Activated CD4-positive, alpha-beta T cell treated with anti-CD3 and anti-CD28 coated beads, Interleukin-2, amount 50 U/mL, for 24 hours (primary cell): ENCODE measurements at places on chromosomes 5 and 9.

- no peak for DNase-seq
Measured at GRCh38 chr9:73229543-73229942, 77.9 kb downstream of the ANXA1 start.

DNA sequence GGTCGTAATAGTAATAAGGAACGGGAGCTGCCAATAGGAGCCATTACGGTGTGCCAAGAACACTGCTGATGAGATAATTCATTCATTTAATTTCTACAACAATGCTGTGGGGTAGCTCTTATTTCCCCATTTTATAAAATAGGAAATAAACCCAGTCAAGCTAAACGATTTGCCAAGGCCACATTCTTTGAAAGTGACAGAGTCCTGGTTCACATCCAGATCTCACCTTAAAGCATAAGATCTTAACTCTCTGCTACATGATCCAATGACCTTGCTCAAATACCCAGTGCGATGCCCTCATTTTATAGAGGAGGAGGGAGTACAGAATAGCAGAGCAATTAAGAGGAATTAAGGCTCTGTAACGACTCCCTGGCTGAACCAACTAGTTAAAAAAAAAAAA lies 5.0 kb downstream of the PDE6A start:
- DNase-seq = no peak

GRCh38 chr5:118043531-118043930 lies 944.8 kb downstream of the DTWD2 start:
- DNase-seq = no peak

DNA sequence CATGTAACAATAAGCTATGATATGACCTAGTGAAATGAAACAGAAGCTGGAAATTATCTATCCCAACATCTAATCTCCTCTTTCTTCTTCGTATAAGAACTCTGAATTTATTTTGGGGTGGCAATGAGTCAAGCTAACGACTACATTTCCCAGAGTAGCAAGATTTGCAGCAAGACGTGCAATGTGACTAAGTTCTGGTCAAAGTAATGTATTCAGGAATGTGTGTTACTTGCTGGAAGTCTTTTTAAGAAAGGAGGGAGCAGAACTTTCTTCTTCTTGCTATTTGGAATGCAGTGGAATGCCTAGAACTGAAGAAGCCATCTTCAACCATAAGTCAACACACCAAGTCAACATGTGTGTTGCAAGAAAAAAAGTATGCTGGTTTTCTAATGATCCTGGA lies 406.6 kb upstream of the MEF2C start:
- DNase-seq = no peak
